ENCODE measurements at places on chromosomes 4 and X.

GRCh38 chr4:42914937-42915336, 22.4 kb downstream of the GRXCR1 start:
- no peak for DNase-seq

- no peak for DNase-seq
Observed at GRCh38 chr4:138405466-138405891, 163.3 kb upstream of the SLC7A11 start.

GRCh38 chr4:13601048-13601447, 26.5 kb downstream of the BOD1L1 start:
- no peak for DNase-seq

DNA sequence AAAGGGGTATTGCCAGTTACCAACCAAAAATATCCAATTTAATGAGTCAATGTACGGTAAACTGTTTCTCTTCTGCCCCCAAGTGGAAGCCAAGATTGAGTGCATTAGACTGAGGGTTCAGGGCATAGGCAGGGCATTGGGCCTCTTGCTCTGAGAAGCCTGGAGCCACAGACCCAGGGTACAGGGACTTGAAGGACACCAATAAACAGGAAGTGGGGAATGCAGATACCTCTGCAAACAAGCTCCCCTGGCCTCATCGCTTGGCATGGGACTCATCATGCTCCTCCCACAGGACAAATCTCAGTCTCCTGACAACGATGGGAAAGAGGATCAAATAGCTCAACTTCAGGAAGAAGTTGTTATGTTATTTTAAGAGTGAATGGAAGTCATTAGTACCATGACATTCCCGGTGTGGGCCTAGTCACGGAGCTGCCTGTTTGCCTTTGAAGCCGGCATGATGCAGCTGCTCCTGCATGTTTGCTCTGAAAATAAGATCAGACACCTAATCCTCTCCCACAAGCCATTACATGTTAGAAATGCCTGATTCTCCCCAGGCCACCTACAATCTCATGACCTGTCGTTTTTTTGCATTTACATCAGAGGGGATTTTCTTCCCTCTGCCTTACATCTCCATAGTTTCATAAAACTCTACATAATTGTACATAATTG, 224.2 kb downstream of the RCHY1 start:
- DNase-seq, result peak; percentile 26

- DNase-seq, result no peak
Observed at GRCh38 chrX:115589419-115589818, 28.4 kb downstream of the PLS3 start.

DNA sequence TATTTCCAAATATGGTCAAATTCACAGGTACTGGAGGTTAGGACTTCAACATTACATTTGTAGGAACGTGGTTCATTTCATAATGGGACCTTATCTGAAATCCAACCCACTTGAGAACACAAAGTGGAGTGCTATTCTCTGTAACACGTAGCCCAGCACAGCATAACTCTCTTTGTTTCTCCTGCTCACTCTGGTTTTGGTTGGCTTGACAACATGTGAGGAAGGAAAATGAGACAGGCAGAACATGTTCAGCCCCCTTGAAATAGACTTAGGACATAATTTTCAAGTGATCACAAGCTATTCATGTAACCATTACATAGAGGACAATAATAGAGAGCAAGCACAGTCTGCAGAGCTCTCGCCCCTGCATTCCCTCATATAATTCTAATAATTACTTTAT, 115.1 kb upstream of the SMIM10 start:
- DNase-seq, result no peak

GRCh38 chr4:119068529-119068962, 67.1 kb upstream of the MYOZ2 start:
- DNase-seq, result no peak

- no peak for DNase-seq
Observed at GRCh38 chr4:25550376-25551030, 105.1 kb upstream of the SLC34A2 start.

- DNase-seq, result no peak
Observed at GRCh38 chr4:177052211-177052934, 257.3 kb upstream of the NEIL3 start.

DNA sequence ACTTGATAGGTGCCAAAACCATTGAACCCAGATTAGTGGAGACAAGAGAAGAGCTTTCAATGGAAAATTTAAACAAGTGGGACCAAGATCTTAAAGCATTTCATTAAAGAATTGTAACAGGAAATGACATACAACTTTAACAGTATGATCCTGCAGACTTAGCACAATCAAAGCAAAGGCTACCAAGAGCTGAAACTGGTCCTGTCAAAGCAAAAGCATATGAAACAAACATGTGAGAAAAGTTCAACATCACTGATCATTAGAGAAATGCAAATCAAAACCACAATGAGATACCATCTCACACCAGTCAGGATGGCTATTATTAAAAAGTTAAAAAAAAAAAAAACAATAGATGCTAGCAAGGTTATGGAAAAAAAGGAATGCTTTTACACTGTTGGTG, 425.6 kb downstream of the IL1RAPL1 start:
- DNase-seq, result no peak

- peak; percentile 6 for DNase-seq
Observed at GRCh38 chrX:148784856-148785255, 284.4 kb downstream of the AFF2 start.

- DNase-seq, result no peak
Observed at GRCh38 chr4:83779103-83780052, 243.5 kb downstream of the GPAT3 start.

DNA sequence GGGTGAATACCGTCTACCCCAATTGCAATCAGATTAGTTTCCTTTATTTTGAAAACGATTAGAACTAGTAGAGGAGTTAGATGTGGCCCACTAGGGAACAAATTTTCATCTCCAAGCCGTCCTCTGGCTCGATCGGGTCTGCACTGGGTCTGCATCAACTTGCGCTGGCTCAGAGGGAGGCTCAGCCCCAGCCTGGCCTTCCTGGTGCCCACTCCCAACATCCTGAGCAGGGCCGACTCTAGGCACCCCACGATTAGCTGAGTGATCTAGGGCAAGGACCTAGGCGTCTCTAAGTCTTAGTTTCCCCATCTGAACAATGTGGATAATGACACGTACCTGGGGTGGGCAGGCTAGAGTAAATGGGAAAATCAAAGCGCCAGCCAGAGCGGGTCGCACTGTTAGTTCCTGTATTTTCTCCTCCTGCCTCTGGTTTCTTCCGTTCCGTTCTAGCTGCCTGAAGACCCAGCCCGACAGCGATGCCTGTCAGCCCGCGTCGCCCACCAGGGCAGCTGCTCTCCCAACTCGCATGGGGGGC, 7.7 kb upstream of the HAND2 start:
- DNase-seq, result no peak

DNA sequence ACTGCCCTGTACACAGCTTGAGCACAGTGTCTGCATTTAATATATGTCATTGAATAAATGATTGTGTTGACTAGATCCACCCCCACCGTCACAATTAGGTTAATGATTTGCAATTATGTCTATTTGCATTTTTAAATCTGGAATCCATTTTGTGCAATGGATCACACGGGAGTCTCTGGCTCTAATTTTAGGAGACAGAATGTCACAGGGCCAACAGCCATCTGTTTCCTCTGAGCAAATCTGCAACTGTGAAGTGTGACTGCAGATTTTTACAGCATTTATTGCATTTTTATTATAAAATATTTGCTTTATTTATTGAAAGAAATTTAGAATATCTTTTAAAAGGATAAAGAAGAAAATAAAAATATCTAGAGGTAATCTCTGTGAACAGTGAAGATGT, 316.8 kb downstream of the HS3ST1 start:
- DNase-seq, result no peak

DNA sequence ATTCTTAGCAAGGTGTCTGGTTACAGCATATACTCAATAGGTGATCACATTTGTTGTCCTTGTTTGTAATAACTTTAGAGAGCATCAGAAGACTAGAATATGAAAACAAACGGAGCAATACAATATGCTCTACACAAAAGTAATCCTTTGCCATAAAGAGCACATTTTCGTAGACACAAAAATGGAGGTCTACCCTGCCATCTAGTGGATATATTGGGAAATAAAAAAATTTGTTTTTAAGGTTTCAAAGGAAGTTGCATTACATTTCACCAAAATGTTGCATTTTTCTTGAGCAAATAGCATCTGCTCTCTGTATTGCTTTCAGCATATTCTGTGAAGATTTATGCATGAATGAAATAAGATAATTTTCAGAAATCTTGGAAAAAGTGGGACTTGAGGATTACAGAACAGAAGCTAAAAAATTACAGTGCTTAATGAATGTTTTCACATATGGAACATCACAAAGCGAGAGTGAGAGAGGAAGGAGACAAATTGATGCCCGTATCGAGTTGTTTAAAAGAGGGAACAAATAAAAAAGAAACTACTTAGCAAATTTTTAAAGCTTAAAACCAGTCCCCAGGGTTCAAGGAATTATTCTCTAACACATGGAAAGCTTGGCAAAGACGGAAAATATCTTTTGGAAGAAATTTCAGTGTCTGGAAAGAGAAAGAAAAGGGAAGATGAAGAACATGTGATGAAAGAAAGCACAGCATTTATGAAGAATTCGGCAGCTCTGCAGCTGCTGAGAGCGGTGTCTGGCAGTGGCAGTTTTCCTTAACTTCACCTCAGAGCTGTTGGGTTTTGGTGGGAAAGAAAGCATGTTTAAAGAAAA, 390.1 kb downstream of the ANKRD50 start:
- DNase-seq, result no peak

- DNase-seq, result no peak
Observed at GRCh38 chr4:105327222-105327621, 146.6 kb downstream of the PPA2 start.

GRCh38 chr4:20196476-20196875, 55.2 kb upstream of the SLIT2 start:
- no peak for DNase-seq
